ENCODE measurements at places on chromosomes 13 and 19.
A peak's percentile ranks its signal among the peaks of the same experiment; 100 is the strongest.

GRCh38 chr13:29901710-29902631 lies 51.6 kb upstream of the UBL3 start:
- peak; percentile 54 for DNase-seq

- no peak for DNase-seq
Observed at GRCh38 chr19:41991025-41991424, 3.0 kb downstream of the ATP1A3 start.

DNA sequence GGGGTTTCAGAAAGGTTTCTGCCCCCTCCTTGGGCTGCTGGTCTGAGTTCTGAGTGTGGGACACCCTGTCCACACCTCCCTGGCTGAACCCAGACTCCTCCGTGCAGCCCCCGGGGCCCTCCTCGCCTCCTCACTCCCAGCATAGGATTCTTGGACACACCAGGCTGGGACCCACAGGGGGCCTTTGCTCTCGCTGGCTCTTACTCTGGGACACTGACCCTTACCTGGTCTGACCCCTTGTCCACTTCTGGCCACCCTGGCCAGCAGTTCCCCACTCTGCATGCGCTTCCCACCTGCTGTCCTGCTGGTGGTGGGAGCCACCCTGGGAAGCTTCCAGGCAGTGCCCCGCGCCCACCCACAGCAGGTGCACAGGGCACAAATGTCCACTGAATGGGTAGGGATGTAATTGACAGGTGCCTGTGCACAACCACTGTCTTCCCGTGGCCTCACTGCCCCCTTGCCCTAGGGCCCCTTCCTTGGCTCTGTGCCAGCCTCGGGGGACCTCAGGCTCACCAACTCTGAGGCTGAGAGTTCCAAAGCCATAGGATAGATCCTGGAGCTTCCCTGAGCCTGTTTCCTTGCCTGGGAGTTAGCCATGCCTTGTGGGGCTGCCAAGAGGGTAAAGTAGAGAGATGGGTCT lies 7.0 kb upstream of the SLC25A42 start:
- no peak for DNase-seq

DNA sequence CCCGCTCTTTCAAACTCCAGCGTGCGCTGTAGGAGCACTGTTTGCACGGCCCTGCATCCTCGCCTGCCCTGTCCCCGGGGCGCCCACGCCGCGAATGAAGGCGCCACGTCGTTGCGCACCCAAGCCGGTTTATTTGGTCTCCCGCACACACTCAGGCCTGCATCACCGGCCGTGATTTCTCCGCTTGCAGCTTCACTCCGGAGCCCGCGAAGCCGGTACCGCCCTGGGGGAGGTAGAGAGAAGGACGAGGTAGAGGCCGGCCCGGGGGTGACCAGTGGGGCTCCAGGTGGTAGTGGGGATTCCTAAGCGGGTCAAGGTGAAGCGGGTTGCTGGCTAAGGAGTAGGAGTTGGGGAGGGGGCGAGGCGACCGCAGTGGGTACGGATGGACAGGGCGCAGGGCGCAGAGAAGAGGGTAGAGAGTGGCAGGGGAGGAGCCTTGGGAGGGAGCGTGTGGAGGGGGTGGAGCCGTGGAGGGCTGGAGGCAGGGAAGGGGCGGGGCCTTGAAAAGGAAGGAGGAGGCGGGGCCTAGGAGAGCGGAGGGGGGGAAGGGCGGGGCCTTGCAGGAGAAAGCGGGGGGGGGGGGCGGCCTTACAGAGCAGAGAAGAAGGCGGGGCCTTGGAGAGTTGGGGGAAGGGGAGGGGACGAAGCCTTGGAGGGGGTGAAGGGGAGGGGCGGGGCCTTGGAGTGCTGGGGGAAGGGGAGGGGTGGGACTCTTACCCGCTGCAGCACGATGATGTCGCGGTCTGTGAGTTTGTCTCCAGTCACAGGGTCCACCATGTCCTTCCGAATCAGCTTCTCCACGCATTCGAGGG lies 24.6 kb downstream of the NOSIP start:
- no peak for DNase-seq

- no peak for DNase-seq
Observed at GRCh38 chr13:111409413-111409812, 89.0 kb downstream of the TEX29 start.

DNA sequence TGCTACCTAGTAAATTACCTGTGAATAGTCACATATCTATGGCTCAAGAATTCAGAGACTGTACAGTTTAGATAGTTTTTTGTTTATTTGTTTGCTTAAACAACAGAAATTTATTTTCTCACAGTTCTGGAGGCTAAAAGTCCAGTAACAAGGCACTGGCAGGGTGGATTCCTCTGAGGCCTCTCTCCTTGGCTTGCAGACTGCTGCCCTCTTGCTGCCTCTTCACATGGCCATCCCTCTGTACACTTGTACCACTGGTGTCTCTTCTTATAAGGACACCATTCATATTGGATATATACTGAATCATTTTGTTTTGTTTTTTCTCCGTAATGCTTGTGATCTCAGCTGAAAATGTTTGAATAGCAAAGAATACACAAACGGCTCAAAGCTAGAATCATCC lies 56.4 kb upstream of the MIR17HG start:
- no peak for DNase-seq

- no peak for DNase-seq
Observed at GRCh38 chr13:111943229-111943795, 123.6 kb upstream of the SOX1 start.

Measured in NCI-H2171 treated with DMSO at 0.1 percent for 48 hours (cell line).